Effector memory CD8-positive, alpha-beta T cell (primary cell): ENCODE measurements at places on chromosomes 2 and 18.

GRCh38 chr2:210363261-210363660 is 48.3 kb upstream of the MYL1 start:
- no peak for DNase-seq

DNA sequence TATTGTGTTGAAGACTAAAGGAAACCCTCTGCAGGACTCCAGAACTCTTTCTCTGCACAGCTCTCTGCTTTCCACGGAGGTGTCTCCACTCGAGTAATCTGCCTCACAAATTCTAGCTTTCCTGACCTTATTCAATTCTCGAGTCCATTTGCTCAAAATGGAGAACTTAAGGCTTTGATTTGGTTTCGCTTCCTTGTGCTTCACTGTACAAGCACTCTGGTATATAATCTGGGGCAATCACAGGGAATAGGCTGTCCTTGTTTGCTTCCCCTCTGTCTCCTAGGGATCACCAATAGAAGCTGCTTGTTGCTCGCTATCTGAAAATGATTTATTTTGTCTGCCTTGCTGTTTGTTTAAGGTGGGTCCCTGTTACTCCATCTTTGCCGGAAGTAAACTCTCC is 129.1 kb upstream of the DOCK10 start:
- DNase-seq: no peak

- no peak for DNase-seq
Observed at GRCh38 chr2:36559221-36559942, 38.6 kb downstream of the FEZ2 start.

- DNase-seq: no peak
Observed at GRCh38 chr2:107418708-107419107, 408.0 kb upstream of the RGPD4 start.

GRCh38 chr2:177989029-177989885 is 83.3 kb downstream of the PDE11A start:
- no peak for DNase-seq
